ENCODE measurements at places on chromosomes 1 and 21.

DNA sequence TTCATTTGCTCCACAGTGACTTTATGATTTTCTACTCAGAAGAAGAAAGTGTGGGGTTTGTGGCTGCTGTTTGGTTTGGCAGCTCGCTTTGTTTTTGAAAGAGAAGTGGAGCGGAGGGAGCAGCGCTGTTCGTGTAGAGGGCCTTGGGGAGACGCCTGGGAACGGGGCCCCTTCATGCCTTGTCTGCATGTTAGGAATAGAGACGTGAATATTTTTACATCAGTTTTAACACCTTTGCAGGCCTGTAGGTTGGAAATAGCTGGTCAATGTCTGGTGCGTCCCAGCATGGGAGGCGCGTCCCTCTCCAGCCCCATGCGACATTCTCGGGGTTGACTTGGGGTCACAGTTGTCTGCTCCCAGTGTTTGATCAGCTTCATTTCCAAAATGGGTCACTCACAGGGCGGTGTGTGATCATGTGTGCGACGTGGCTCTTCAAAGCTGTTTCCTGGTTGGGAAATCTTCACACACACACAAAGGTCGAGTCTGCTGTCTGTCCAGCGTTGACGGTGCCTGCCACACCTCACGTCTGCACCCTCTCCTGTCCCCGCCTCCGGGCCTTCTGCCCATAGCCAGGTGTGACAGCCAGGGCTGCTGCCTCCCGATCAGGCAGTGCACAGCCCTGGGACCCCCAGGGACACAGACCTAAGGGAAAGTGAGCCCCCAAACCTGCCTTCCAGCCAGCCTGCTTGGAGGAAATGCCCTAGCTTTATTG lies 149.2 kb downstream of the PSMG1 start:
- DNase-seq: no peak

DNA sequence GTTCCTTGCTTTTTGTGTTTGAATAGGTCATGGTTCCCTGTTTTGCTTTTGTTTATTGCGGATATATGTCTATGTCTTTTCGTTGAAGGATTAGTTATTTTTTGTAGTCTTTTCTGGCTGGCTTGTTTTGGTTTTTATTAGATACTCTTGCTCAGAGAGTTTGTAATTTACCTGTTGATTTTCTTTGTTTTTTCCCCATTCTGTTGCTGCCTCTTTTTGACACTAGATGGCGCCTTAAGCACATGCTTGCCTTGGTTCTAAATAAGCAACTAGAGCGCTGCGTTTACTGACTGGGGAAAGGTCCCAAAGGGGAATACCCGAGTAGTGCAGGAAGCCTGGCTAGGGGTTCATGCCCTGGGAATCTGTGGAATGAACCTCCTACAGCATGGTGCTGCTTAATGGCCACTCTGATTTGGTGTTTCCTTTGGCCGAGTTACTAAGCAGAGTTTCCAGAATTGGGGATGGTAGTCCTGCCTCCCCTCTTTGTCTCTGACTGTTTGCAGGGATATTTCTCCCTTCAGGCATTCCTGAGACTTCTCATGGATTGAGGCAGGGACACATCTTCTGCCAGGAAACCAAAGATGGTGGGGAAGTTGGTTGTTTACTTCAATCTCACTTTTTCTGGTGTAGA lies 143.2 kb downstream of the PTPRU start:
- no peak for DNase-seq

- DNase-seq: peak; percentile 73
These were observed 283.9 kb downstream of the DPYD start for GRCh38 chr1:97636941-97637340.

- DNase-seq: no peak
These were observed 14.3 kb downstream of the CHI3L2 start for GRCh38 chr1:111241797-111242196.

- DNase-seq: no peak
These were observed 59.9 kb downstream of the VANGL2 start for GRCh38 chr1:160460214-160460642.

All from fibroblast of skin of left quadriceps (primary cell).